ENCODE measurements at places on chromosomes 3 and 15. TPM values are rescaled to one million over a fixed set of nuclear protein-coding genes. Genes with fewer than 3 reads are reported as not detected.

Gene NRROS
- not detected for total RNA-seq

Gene DNAH12
- 0.11 TPM for total RNA-seq

Gene CAMP
- not detected for total RNA-seq

Gene DGKG
- total RNA-seq = 10.2 TPM

Gene HES1
- 19.8 TPM for total RNA-seq

Gene PLXND1
- total RNA-seq = 25.3 TPM

Gene SUCNR1
- total RNA-seq = not detected

Gene LINGO1
- not detected for total RNA-seq

Gene GCNT3
- total RNA-seq = 7.7 TPM

Gene MINAR1
- 0.15 TPM for total RNA-seq

Gene VIPR1
- total RNA-seq = 0.04 TPM

Gene GOLGA8T
- total RNA-seq = not detected

Gene PROK2
- not detected for total RNA-seq

Gene GHSR
- total RNA-seq = not detected

Gene GALNT15
- total RNA-seq = not detected

Gene IL17RE
- total RNA-seq = 14.5 TPM

Gene STRIT1
- total RNA-seq = not detected

Gene OCA2
- total RNA-seq = not detected

Gene SETD5
- 46.8 TPM for total RNA-seq

Gene STAC
- total RNA-seq = not detected

Gene HCN4
- not detected for total RNA-seq

All from HepG2 (cell line).